ENCODE measurements at places on chromosomes 12 and 14.

DNA sequence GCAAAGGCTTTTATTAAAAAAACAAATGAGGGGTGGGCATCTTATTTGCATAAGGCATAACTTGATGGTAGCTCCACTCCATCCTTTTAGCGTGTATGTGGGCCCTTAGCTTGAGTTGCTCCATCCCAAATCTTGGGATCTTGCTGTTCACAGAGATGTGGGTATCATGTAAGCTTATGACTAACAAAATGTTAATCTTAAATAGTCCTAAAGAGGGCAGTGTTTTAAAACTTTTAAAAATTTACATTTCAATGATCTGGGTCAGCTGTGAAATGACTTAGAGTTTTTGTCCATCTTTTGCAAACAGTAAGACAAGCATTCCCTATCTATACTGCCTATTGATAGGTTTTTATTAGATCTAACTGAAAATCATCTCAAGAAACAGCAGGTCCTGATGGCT, 86.0 kb downstream of the SLCO1A2 start:
- DNase-seq: no peak

GRCh38 chr12:2251526-2252209, 198.9 kb downstream of the CACNA1C start:
- DNase-seq: no peak

- DNase-seq: no peak
Measured at GRCh38 chr14:63671987-63672386, 30.3 kb upstream of the WDR89 start.

DNA sequence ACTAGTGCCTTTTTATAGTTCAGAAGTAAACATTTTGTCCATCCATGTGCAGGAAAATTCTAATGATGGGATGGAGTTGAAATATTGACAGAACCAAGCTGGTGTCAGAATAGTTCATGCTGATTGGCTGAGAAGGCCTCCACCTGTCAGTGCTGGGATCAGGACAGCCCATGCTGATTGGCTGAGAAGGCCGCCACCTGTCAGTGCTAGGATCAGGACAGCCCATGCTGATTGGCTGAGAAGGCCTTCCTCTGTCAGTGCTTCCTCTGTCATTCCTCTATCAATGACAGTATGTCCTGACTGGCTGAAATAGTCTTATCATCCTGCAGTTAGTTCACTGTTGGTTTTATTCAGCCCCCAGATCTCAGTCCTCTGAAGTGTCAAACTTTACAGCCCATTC, 95.7 kb downstream of the PPP2R5C start:
- DNase-seq: no peak

DNA sequence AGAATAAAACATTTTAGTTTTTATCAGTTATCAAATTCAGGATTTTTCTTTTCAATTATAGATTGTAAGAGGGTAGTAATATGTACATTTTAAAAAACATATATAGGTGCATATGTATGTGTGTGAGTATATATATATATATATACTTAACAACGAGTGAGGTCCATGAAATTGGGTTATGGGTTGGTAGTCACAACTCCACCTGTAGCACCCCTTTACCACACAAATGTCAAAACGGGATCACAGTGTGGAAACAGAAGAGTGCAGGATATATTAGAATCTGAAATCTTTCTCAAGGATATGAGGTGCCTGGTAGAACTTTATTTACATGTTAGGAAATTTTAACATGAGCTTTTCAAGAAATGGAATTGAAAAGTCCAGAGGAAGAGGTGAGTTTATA, 31.3 kb downstream of the MIA2 start:
- DNase-seq: peak; percentile 18

DNA sequence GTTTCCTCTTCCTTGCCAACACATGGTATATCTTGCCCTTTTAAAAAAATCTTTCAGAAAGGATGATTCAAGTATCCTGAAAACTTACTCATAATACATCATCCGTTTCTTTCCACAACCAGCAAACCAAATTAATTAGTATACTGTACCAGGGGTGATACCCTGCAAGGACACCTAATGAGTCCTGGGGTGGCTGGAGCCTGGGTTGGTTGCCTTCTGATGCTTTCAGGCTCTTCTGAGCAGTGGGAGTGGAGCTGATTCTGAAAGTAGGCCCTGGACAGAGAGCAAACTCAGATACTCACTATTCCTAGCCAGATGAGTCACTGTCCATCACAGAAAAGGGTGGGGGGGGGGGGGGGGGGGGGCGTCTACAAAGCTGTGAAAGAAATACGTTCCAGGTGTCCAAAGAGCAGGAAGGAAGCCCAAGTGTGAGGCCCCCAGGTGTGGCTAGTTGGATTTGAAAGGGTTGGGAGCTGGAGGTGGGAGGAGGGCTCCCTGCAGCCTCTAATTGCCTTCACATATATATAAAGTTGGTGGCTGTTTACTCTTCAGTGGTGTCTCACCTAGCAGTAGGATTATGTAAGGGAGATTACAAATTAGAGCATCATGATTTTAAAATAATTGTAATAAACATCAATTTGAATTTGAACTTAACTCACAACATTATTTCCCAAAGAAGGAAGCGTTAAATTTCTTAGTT, 36.5 kb downstream of the FBXO33 start:
- no peak for DNase-seq

- no peak for DNase-seq
Measured at GRCh38 chr14:55481769-55482168, 41.4 kb upstream of the TBPL2 start.

- DNase-seq: peak; percentile 58
Measured at GRCh38 chr12:7693793-7694192, 1.8 kb downstream of the GDF3 start.

DNA sequence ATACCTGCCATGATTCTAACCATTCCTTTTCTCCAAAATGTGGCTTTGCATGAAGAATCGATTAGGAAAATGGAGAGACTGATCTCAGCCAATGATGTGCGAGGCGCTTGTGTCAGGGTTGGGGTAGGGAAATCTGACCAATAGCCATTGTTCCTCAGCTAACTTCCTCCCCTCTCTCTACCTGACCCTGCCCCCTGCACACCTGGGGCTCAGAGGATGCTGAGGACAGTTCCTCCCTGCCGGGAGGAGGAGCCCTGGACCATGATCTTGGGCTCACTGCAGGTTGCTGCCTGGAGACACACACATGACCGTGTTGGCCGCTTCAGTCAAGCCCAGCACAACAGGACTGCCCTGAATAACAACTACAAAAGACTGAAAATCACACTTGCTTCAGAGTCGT, 119.8 kb upstream of the SFSWAP start:
- no peak for DNase-seq

GRCh38 chr12:84919271-84919670, 6.7 kb upstream of the SLC6A15 start:
- DNase-seq: no peak

- DNase-seq: no peak
Measured at GRCh38 chr12:65946821-65947220, 122.5 kb downstream of the HMGA2 start.

- DNase-seq: no peak
Measured at GRCh38 chr14:103882503-103883262, 35.3 kb upstream of the PPP1R13B start.

DNA sequence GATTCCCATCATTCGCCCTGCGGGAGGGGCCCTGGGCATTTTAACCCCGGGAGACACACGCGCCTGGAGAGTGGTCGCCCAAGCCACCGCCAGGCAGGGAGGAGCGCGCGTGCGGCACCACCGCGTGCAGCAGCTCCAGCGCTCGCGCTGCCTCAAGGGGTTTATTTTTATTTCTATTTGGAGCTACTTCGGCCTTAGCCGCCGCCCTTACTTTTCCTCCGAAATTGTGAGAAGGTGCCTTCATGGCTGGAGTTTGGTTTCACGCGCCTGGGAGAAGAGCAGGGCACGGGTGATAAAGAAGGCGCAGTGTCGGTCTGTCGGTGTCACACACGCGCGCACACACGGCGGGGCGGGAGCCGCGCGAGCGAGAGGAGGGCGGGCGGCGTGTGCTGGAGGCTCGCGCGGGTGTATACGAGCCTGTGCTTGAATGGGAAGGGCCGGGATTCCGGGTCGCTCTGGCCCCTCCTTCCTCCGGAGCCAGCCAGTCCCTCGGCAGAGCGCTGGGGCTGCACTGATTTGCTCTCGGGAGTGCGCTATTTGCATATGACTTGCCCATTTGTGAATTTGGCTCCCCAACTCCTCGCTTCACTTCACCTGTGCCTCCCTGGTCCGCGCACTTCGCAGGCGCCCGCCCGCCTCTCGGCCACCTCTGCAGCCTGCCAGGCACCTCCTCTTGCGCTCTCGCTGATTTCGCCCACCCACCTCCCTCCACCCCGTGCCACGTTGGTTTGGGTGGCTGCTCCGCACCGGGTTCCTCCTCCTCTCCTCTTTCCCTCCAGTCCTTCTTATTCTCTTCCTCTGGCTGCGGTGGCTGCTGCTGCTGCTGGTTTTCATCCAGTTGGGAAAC, 932.3 kb downstream of the DIO2 start:
- DNase-seq: no peak

DNA sequence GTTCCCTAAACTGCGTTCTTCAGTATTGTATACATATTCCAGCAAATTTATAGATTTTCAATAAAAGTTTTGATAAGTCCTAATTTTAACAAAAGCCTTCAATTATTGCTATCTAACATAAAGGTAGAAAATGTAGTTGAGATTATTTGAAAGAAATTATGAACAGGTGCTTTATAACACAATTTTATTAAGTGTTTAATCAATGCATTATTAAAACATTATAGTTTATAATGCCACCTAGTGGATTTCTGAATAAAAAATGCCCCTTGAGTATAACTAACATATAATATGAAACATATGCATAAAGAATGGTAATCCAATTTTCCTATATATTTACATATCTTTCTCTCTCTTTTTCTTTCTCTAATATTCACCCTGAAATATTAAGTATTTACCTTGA, 515.3 kb downstream of the SLC6A15 start:
- DNase-seq: no peak

DNA sequence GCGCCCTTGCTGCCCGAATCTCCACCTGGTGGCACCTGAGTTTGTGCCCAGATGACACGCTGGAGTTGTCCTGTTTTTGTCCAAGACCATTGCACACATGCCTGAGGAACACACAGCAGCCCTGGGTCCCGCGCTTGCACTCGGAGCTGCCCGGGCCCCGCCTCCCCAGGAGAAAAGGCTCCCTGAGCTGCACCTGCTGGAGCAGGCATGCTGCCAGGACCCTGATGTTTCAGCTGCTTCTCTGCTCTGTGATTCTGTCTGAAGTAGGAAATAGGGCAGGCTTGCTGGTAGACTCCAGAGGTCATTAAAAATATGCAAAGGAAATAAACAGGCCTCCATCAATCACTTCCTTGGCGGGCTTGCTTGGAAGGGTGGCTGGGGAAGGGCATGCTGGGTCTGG, 271.6 kb downstream of the CACNA1C start:
- DNase-seq: no peak

GRCh38 chr14:22105624-22106006, 432.0 kb upstream of the OR4E1 start:
- no peak for DNase-seq

GRCh38 chr12:26848156-26848825, 15.3 kb upstream of the ITPR2 start:
- no peak for DNase-seq

DNA sequence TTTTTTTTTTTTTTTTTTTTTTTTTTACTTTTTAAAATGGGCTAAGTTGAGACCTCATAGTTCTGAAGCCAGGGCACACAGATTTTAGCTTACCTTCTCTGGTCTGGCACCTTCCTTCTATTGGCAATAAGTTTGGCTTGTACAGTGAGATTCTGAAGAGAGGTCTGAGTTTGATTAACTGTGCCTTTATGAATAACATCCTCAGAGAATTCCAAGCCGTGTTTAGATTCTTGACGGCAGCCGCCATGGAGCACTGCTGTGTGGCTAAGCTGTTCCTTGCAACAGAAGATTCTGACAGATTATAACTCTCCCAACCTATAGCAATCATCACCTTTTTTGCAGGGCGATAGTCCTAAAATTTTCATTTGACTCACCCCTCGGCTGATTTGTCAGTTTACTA, 354.9 kb upstream of the FAR2 start:
- DNase-seq: no peak
